CD4-positive, alpha-beta T cell treated with Interleukin-12 subunit alpha and Interleukin-12 subunit beta, for 1 hour (primary cell): ENCODE measurements at places on chromosomes 2 and 18.

DNA sequence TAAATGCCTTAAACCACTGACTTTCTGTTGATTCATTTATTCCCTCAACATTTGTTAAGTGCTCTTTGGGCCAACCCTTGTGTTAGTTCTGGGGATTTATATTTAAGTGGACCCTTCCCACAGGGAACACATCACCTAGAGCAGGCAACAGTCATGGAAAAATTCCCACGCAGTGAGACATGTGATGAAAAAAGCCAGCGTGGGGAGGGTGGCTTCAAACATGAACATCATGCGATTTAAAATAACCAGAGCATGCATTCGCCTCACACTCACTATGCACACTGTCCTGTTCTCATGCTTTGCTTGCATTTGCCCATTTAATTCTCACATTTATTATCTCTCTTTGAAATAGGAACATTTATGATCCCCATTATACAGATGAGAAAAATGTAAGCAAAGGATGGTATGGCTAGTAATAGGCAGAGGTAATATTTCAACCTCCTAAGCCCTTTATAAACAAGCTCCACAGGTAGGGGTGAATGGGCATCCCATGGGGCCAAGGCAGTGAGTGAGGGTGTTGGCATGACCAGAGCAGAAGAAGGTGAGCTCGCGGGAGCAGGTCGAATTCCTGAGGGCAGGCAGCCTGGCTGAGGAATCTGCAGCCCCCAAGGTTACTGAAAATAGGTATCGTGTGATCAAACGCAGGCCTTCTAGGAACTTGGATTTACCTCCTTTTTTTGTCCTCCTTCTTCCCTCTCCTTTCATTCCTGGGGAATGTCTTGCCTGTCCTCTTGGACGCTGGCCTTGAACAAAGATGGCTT is 297.8 kb downstream of the MYCN start:
- no peak for DNase-seq

DNA sequence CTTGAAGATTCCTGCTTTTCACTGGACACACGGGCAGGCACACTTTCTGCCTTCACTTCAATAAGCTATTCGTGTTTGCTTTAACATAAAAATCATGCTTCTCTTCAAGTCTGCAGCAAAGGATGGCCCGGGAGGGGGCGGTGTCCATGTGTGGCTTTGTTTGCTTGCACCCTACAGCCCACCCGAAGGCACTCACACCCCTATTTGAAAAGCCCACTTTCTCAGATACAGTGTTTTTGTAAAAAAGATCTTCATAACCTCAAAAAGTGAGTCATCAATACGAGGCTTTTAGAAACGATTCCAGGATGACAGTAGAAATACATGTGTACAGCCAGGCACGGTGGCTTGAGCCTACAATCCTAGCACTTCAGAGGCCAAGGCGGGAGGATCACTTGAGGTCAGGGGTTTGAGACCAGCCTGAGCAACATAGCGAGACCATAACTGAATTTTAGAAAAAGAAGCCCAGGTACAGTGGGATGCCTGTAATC is 36.5 kb upstream of the HPCAL1 start:
- DNase-seq = no peak

GRCh38 chr18:13517369-13517768 is 209.0 kb downstream of the FAM210A start:
- DNase-seq = no peak

DNA sequence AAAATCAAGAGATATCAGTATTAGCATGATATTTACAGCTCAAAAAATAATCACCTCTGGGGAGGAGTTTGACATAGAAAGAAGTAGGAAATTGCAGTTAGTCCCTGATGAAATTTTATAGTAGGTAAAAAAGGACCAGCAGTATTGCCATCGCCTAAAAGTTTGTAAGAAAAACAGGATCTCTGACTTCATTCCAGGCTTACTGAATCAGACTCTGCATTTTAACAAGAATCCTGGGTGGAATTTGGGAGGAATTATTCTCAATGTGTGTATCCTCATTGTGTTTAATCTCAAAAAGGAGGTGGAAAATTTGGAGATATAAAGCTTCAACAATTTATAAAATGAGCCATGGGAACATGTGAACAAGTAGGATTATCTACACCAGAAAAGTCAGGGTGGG is 31.2 kb upstream of the STAT1 start:
- DNase-seq = no peak

DNA sequence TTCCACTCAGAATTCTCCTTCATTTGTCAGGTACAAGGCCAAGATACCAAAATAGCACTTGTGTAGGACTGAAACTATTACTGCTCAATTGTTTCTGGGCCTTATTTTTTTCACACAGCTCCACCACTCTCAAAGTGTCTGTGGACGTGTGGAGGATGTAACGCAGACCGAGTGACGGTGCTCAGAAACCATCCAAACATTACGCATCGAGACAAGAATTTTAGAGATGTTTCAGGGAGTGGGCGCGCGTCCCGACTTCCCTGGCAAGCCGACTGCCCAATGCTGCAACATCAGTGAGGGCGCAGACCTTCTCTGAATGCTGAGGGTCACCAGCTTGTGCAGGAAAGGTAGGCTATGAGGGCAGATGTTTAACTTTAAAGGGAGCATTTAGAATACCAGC is 108.4 kb downstream of the GATA6 start:
- DNase-seq = no peak

DNA sequence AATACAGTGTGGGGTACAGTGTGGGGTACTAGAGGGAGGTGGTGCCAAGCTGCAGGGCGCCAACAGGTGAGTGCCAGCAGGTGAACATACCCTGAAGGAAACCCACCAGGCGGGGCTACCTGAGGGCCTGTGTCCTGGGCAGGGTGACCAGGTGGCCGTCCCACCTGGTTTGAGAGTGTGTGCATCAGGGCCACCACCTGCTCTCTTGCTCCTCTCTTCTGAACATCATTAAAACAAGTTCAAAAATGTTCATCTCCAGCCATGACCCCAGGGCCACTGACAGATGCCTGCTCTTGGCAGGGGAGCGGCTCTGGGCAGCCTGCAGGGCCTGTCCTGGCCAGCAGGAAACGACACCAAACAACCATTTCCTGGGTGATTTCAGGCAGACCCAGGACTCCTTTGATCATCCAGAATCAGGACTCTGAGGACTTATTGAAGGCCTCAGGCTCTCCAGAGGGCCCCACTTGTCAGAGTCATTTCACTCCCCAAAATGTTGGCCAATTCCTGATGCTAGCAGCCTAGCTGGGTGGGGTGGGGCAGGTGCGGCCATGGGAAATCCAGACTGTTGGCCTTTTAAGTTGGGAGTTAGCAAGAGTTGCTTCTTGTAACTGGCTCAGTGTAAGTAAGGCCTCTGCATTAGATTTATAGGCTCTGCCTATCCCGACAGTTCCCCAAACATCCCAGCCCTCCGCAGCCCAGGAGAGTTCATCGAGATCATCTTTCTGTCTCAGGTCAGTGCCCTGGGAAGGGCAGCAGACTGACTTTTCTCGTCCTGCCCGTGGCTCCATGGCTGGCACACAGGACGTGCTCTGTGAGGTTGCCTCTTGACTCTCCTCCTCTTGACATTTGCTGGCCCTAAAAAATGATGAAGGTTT is 111.5 kb upstream of the ZNF236 start:
- DNase-seq = no peak

DNA sequence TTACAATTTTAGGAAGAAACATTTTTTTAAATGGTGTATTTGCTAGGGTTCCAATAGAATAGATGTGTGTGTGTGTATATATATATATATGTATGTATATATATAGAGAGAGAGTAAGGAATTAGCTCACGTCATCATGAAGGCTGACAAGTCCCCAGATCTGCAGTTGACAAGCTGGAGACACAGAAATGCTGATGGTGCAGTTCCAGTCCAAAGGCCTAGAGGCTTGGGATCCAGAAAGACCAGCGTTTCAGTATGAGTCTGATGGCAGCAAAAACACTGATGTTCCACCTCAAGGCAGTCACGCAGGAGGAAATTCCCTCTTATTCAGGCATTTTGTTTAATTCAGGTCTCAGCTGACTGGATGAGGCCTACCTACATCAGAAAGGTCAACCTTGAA is 386.8 kb downstream of the PTH2R start:
- no peak for DNase-seq

DNA sequence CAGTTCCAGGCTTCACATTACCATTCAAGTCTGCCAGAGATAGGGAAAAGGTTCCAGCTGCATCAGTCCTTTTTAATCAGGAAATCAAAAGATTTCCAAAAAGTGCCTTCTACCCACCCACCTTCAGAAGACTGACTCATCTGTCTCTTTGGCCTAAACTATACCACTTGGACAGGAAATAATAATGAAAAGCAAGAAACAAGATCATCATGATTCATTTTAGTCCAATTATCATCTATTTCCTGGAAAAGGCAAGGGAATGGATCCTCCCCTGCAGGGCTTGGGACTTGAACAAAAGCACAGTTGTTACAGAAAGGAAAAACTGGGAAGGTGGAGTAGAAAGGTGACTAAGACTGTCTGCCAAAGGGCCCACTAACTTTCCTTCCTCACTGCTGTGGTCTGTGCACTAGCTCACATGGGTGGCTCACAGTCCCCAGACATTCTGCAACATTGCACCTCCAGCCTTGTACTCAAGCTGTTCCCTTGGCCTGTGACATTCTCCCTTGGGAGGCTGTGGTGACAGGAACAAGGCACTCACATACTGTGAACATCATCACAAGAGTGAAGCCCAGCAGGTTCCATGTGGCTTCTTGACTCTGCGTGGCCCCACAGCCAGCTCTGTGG is 75.3 kb downstream of the VSNL1 start:
- DNase-seq = no peak
